CD4-positive, alpha-beta T cell treated with Interleukin-4 for 1 hour (primary cell): ENCODE measurements at places on chromosomes 4 and X.

- peak; percentile 77 for DNase-seq
These were observed 1.1 kb downstream of the PJA1 start for GRCh38 chrX:69163936-69164741.

DNA sequence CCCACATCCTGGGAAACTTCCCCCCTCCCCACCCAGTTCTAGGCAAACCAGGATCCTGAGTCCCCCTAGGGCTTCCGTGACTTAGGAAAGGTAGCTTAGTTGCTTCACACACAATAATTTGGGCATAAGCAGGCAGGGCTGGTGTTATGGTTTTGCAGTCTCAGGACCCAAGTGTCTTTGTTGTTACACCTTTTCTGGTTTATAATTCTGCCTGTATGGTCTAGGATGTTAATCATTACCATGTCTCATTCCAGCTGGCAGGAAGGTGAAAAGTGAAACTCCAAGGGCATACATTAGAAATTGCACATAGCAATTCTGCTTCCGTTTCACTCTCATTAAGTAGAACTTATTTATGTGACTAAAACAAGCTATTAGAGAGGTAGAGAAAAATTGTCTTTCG is 16.8 kb downstream of the UGT8 start:
- no peak for DNase-seq

DNA sequence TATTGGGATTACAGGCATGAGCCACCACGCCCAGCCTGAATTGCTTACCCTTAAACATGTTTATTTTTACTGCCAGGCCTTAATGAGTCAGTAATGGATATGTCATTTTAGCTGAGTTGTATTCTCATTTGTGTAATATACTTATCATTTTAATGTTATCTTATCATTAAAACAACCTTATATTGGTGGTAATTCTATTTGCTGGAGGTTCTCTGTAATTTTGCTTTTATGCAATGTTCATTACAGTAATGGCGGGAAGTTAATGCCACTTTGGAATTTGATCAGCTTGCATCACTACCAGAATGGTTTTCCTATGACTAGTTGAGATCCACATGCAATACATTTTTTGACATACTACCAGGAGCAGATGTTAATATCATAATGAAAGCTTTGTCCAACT is 6.3 kb upstream of the PGAM4 start:
- DNase-seq = no peak

DNA sequence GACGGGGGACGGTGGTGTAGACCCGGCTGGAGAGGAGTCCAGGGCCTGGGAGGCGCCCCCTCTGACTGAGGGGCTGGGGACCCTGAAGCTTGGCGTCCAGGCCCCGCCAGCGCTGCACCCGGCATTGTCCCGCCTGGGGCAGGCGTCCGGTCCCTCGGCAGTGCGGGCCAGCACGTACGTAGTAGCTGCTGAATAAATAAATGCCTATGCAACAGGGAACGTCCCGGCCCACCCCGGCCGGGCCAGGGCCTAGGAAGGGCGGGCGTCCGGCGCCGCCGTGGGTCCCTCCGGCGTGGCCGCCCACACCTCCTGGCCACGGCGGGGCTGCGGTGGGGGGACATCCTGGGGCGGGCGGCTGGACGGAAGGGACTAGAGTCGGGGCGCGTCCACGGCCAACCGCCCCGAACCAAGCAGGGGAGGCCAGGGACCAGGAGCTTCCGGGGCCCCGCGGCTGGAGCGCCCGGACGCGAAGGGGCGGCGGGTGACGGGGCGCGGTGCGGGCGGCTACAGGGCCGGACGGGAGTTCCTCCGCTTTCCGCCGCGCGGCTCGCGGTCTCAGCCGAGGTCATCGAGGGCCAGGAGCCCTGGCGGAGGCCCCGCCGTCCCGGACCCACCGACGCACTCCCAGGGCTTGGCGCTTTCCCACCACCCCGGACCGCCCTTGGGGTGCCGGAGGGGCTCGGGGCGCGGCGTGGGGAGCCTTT is 886 bp upstream of the WWC2 start:
- DNase-seq = no peak

- no peak for DNase-seq
These were observed 93.4 kb upstream of the ENPP6 start for GRCh38 chr4:184310881-184311709.

DNA sequence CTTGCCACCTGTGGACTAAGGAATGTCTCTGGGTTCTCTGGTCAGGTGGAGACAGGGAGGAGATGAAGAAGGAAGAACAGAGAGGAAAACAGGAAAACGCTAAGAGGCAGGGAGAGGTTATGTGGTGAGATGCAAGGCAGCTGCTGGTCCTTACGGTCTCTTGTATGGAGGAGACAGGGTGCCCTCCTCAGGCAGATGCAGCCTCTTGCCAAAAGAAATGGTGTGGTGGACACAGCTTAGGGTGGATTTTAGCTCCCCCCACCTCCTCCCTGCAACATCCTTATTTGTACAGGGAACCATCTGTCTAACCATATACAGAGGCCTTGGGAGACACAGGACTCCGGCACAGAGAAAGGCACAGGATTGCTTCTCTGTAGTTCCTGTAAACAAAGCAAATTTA is 9.7 kb downstream of the OCIAD2 start:
- DNase-seq = no peak

DNA sequence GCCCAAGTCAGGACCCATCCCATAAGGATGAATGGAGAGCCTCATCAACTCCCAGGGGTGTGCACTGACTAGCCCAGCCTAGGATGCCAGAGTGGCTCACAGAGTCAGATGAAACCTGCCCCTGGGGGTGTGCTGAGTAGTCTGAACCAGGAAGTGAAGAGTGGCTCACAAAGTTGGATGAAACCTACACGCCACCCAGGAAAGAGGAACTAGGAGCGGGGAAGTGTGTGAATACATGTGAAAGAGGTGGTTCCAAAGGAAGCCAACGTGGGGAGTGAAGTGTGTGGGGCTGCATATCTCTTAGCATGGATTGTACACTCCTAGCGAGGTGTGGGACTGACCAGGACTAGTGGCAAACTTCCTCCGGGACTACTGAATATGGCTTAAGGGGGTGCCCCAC is 902.1 kb upstream of the NDST4 start:
- DNase-seq = no peak

DNA sequence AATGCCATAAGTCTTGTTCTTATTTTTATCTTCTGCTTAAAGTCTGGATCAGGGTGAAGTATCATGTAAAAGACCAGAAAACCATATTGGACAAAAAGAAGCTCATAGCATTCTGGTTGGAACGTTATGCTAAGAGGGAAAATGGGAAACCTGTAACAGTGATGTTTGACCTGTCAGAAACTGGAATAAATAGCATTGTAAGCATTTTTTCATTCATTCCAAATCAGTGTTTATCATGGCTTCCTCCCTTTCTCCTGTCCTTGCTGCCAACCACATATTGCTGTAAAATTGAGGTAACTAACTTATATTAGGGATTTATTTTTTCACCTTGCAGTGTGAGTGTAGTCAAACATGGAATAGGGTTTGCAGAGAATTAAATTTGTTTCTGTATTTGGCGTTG is 23.8 kb downstream of the MOSPD2 start:
- no peak for DNase-seq

GRCh38 chrX:136034668-136035067 is 49.4 kb downstream of the SLC9A6 start:
- no peak for DNase-seq

DNA sequence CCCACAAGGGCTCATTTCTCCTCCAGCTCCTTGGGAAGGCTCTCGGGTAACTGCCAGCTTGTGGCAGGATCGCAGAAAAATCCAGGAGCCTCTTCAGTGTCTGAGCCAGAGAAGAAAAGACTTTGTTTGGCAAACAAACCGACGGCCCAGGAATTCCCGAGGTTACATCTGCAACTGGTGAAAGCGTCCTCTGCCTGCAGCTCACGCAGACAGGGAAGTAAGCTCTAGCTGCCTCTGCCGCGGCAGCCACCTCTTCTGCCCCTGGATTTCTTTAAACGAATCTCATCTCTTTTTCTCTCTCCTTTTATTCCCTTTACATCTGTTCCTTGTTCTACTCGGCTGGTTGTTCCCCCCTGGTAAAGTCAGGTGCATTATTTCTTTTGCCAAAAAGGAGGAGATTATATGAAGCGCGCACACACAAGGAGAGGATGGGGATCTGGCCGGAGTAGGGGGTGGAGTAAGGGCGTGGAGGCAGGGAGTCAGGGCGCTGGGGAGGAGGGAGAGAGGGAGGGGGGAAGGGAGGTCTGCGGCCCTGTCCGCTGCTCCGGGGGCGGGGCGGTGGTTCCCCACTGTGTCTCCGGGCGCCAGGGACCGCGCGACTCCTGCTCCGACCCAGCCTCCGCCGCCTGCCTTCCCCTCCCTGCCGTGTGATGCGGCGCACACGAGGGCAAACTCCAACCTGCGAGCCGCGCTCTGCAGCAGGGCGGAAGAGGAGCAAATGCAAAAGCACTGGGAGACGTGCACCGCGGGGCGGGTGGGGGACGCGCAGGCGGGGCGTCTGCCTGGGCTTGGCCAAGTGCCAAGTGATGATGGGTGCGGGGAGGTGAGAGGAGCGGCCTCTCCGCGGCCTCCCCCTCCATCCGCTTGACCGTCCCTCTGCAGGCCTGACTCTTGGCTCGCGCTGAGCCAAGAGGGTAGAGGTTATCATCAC is at the start of gene DCHS2:
DCHS2 (minus strand) TSS at position 459 of the 931 bp plus-strand sequence; CDS start at position 15, 444 bp downstream.
- no peak for DNase-seq

- no peak for DNase-seq
These were observed 93.3 kb downstream of the RASGEF1B start for GRCh38 chr4:81378386-81378785.

DNA sequence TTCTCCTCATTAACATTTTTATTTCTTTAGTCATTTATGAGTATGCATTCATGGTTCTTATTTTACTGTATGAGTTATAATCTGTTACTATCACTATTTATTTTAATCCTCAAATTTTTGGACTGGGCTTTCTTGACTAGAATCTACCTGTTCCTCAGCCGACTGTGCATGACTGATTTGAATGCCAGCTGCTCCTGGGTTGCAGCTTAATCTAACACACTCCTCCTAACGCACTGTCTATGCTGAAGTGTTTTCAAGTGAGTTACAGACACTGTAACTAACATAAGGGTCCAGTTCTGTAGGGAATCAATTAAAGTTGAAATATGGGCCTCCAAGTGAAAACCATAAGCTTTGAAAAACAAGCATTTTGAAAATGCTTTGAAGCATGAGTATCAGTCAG is 137.4 kb upstream of the ARSJ start:
- DNase-seq = no peak

- no peak for DNase-seq
These were observed 52.8 kb upstream of the CLDN24 start for GRCh38 chr4:183374950-183375555.

- DNase-seq = no peak
These were observed 33.8 kb upstream of the ADRA2C start for GRCh38 chr4:3732076-3733028.

DNA sequence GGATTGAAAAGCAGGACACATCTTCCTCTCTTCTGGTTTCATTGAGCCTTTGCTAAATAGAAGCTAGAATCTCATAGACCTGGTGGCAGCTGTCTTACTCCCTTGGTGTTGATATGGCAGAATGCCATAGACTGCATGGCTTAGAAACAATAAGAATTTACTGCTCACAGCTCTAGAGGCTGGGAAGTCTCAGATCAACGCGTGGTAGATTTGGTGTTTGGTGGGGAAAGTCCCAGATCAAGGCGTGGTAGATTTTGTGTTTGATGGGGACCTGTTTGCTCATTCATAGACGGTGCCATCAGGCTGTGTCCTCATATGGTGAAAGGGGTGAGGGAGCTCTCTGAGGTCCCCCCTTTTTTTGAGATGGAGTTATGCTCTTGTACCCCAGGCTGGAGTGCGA is 57.6 kb upstream of the PPP2R3B start:
- DNase-seq = no peak

DNA sequence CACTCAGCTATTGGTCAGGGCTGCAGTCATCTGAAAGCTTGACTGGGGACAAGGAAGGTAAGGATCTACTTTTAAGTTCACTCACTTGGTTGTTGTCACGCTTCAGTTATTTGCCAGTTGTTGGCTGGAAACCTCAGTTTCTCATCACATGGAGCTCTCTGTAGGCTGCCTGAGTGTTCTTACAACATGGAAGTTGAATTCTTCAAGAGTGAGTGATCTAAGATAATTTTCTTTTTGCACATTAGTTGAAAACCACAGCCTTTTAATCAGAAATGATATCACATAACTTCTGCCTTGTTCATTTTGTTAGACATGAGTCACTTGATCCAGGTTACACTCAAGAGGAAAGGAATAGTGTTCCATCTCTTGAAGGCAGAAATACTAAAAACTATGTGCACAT is 552.7 kb downstream of the RAPGEF2 start:
- DNase-seq = no peak

DNA sequence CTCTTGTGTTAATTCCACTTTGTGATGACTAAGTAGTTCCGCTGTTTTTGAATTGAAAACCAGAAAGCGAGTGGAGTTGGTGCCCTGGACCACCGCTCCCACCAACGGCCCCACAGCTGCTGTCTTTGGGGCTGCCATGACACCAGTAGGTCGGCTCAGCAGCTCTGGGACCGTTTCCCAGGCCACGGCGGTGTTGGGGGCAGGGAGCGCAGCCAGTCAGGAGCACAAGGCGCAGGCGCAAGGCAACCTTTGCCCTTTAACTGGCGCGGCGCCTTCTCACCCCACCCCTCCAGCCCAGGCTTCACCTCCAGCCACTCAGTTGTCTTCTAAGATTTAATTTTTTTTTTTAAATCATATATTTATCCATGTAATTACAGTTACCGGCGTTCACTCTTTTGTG is at the start of gene GK2:
GK2 (minus strand) TSS at position 166 of the 400 bp plus-strand sequence; CDS start at position 138, 28 bp downstream.
- DNase-seq = no peak

- no peak for DNase-seq
These were observed 99.4 kb upstream of the RASGEF1B start for GRCh38 chr4:81571105-81571504.

- no peak for DNase-seq
These were observed 140.9 kb upstream of the LCORL start for GRCh38 chr4:18162453-18162852.

DNA sequence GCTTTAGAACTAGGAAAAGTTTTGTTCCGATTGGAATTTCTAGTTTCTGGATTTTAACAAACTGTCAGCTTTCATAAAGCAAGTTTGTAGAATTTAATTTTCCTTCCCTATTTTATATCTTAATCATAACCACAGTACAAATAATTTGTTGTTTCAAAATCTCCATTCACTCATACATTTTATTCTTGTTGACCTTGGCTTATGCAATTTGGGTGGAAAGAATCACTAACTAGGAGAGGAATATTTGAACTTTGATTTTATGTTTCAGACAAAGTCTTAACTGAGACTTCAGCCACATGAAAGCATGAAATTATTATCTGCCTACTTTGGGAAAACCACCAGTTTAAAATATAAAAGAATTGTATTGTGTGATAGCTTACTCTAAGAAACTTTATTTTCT is 427.9 kb downstream of the SPRY1 start:
- DNase-seq = no peak

GRCh38 chr4:56215141-56215783 is 172.0 kb downstream of the AASDH start:
- no peak for DNase-seq
